T-helper 1 cell (primary cell): ENCODE measurements at places on chromosomes 6 and 20.

- no peak for DNase-seq
These were observed 33.8 kb upstream of the SLC22A23 start for GRCh38 chr6:3490625-3490980.

DNA sequence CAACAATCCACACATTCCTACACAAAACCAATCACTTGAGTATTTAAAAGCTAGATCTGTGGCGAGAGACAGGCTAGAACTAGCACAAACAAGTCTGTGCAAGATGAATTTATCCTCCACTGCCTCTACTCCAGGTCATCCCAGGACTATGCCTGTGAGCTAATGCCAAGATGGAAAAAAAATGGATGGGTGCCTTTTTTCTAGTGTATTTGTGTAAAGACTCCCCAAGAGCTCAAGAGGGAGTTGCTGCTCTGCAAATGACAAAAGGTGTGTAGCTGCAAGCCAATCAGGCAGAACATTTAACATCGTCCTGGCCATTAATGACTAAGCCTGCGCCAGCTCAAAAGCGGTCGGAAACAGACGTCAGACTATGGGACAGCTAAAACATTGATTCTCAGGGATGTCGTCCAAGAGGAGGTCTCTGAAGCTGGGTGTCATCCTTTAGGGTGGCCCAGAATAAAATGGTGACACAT lies 21.9 kb downstream of the ATXN1 start:
- no peak for DNase-seq

- no peak for DNase-seq
These were observed 178.0 kb downstream of the CLIC5 start for GRCh38 chr6:45837541-45838200.

- DNase-seq = peak; percentile 96
These were observed at the start of gene RALY for GRCh38 chr20:33993576-33994221. RALY (plus strand) TSS chr20:33993911; CDS start chr20:34072075, 78,164 bp downstream.

DNA sequence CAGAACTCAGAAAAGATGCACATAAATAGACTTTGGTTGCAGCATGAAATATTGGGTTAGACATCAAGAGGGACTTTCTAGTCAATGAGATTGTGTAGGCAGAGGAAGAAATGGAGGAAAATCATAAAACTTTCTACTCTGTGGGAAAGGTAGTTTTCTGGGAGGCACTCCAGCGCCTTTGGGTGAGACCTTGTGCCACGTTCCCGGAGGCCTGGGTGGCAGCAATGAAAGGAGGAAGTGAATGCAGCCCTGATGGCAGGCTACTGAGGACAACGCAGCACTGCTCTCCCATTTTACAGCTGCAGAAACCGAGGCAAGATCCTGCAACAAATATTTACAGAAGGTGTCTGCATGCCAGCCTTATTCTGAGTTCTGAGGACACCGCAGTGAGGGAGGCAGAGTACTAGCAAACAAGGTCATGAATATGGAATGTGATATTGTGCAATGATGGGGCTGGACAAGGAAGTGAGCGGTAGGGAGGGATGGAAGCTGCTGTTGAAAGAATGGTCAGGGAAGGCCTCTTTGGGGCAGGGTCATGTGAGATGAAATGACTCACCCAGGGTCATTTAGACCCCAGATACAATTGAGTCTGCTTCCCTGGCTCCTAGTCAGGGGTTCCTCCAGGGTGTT lies 159.1 kb downstream of the TFAP2C start:
- no peak for DNase-seq

- DNase-seq = no peak
These were observed 28.4 kb downstream of the DCDC2 start for GRCh38 chr6:24329451-24329850.
